ENCODE measurements at places on chromosomes 11 and 22.

DNA sequence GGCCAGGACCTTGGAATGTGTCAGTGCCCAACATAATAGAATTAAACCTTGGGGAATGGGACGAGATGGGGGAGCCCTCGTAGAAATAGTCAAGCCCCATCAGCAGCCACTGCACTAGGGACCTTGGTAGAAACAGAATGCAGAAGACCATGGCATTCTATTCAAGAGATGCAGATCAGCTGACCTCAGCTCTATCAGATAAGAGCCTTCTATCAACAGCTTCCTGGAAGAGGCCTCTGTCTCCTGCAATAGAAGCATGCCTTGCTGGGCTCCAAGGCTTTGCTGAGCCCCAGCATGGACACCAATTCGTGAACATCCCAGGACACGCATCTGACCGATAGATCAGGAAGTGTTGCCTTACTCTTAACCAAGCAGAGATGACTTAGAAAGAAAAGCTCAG, 27.5 kb upstream of the FLI1 start:
- no peak for DNase-seq

- no peak for DNase-seq
Measured at GRCh38 chr11:9827708-9828107, 163.8 kb downstream of the SWAP70 start.

- DNase-seq: no peak
Measured at GRCh38 chr11:133982151-133982550, 25.4 kb upstream of the IGSF9B start.

DNA sequence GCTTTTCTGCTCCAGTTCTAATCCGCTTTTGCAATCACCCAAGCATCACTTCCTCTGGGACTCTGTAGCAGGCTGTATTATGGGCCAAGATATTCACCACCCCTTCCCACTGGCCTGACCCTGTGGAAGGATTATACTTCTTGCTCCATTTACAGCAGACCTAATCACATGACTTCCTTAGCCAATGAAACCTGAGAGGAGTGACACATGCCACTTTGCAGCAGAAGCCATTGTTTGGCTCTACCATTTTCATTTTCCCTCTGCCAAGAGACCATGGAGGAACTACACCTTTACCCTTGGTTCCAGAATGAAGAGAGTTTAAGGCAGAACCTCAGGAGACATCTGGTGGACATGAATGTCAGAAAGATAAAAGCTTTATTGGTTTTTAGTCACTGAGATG, 134.9 kb upstream of the HSD17B12 start:
- DNase-seq: no peak

DNA sequence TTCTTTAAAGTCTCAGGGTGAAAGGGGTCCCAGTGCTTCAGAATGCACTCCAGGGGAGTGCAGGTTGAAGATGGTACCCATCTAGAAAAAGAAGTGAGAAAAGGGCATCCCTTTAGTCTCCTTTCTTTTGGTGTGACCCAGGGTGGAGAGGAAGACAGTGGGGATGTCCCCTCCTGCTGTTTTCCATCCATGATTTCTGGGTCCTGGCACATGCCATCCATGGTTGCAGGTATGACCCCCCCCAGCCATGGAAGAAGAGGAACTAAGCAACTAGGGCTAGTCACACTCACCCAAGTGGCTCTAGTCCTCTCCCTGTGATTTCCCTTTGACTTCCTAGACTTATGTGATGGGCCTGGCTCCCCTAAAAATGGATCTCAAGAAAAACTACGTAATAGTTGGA, 15.9 kb upstream of the EI24 start:
- DNase-seq: no peak

DNA sequence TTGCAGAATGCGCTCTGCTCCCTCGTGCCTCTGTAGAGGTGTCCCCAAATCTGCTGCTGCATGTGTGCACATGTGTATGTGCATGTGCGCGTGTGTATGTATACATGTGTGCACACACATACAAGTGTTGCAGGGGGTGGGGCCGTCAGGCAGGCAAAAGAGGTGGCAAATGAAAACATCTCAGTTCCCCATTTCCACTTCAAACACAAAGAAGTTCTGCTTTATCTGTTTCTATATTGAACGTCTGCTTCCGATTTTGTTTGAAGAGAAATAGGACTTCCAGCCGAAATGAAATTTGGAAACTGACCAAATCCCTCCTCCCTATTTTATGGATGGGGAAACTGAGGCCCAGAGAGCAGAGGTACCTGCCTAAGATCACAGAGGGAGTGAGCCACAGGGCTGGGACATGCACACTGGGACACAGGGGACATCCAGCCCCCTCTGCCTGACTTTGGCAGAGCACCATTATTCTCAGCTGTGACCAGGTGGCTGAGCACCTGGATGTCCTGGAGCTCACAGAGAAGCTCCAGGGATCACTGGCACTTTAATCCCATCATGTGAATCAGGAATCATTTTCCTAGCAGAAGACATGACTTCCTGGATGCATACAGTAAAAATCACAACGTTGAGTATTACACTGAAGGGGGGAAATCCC, 41.2 kb upstream of the ALX4 start:
- no peak for DNase-seq

DNA sequence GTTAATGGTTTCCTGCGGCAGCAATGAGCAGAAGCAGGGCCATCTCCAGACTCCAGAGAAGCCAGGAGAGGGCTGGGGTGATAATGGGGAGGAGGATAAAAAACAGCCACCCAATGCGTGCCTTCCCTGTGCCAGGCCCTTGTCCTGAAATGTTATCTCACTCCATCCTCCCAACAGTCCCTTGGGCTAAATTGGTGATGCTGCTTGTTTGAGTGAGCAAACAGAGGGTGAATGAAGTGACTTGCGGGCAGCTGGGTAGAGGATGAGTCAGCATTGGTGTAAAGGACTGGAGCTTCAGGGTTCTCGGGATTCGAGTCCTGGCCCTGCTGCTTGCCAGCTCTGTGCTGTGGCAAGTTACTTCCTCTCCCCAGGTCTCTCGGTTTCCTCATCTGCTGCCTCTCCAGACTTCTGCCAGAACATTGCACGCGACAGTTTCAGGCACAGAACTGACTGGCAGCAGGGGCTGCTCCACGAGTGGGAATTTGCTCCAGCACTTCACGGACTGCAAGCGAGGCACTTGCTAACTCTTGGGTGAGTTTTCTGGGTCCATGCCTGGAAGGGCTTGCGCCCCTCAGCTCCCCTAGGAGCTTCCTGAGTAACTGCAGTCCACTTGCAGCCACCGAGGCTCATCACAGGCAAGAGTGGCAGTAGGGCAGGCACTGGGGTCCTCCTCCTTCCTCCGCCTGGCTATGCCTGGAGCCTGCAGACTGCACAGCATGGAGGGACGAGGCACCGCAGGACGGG, at the start of gene P2RY6:
Gene P2RY6, plus strand, starts transcription at position 403 of the 744 bp plus-strand sequence. CDS start 24,181 bp downstream, outside the sequence.
- DNase-seq: peak; percentile 61

DNA sequence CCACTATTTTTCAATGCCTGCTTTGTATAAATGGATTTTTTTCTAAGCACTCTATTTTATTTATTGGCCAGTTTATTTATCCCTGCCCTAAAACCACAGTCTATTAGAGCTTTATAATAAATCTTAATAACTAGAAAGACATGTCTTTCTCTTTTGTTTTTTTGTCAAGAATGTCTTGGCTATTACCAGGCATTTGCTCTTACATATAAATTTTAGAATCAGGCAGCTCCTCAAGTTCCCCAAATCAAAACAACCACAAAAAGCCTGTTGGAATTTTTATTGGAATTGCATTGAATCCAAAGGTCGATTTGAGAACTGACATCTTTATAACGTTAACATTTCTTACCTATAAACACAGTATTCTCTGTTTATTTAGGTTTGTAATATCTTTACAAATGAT, 85.8 kb upstream of the SC5D start:
- no peak for DNase-seq

DNA sequence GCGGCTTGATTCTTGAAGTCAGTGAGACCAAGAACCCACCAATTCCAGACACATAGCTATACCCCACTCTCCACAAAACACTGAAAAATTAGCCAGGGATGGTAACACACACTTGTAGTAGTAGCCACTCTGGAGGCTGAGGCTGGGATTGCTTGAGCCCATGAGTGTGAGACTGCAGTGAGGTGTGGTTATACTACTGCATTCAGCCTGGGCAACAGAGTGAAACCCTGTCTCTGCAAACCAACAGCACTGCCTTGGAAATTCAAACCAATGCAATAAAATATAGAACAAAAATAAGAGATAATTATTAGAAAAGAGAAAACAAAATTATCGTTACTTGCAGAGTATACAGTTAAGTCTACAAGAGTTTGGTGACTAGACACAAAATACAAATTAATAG, 20.2 kb upstream of the PRDM10 start:
- no peak for DNase-seq

GRCh38 chr11:30595934-30596333, 9.8 kb upstream of the MPPED2 start:
- DNase-seq: no peak

DNA sequence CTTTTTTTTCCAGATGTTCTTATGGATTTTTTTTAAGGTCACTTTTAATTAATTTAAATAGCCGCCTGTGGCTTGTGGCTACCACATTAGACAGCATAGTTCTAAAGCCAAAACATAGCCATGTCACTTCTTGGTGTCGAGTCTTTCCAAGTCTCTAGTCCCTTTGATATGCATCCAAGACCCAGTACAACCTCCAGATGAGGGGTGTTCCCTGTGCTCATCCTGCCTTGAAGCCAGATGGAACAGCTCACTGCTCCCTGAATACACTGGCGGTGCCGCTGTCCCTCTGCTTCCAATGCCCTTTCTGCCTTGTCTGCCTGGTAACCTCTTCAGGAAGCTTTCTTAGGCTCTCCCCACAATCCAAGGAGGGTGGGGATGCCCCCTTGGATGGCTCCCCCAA, 338.0 kb downstream of the TENM4 start:
- no peak for DNase-seq

- no peak for DNase-seq
Measured at GRCh38 chr11:13859892-13860291, 102.6 kb upstream of the SPON1 start.

- DNase-seq: peak; percentile 87
Measured at GRCh38 chr11:5624489-5625279, at the start of gene TRIM34. Gene TRIM34, plus strand, starts transcription at chr11:5625001. Its CDS starts 7,331 bp downstream, at chr11:5632332.

DNA sequence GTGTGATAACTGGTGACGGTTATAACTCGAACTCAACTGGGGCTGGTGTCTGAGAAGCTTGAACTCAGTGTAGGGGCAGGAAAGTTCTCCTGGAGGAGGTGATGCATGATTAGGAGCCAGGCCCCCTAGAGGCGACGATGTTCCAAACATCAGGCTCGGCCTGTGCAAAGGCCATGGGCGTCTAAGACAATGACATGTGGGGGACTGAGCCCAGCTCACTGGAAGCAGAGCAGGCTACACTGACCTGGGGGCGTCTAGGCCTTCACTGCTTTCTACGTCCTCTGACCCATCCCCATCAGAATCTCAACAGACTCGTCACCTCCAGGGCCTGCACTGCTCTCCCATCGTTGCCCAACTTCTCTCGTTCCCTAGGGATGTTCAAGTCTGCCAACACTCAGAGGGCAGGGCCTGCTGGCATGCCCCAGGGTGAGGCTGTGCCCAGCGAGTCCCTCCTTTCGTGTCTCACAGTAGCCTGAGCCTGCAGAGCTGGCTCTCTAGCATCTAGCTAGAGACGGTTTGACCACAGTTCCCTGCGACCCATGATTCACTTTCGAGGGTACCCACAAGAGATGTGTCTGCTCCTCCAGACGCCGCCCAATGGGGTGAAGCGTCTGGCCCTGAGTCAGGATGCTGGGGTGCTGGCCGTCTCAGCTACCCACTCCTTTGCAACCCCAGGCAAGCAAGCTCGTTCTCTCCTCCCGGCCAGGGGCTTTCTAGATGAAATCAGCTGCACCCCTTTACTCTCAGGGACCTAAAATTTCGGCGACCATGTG, 1.1 kb upstream of the ATG16L2 start:
- peak; percentile 67 for DNase-seq

GRCh38 chr22:46531581-46532175, 5.7 kb downstream of the CELSR1 start:
- no peak for DNase-seq

DNA sequence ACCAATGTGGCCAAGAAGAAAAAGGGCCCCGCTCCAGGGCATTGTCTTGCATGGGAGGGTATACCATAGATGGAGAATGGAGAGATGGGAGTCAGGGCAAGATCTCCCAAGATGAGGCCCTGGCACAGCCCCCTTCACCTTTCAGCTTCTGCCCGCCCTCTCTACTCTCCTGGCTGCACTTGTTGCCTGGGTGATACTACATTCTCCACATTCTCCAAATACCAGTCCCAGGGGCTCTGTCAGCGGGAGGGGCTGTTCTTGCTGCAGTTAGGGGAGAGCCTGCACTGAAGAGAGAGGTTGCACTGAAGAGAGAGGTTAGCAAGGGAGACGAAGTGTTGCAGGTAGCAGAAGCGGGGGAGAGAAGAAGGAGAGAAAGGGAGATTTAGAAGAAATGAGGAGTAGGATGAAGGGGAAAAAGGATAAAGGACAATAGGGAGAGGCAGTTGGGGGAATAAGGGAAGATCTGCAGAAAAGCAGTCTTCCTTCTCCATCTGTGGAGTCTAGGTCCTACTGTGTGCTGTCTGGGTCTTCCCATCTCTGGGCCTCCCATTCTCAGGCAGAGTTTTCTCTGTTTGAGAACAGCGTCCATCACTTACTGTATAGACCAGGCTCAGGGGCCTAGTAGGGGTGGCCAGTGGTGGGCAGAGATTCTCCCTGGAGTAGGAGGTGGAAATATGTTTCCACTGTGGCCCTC, 8.0 kb downstream of the PHLDB1 start:
- no peak for DNase-seq

DNA sequence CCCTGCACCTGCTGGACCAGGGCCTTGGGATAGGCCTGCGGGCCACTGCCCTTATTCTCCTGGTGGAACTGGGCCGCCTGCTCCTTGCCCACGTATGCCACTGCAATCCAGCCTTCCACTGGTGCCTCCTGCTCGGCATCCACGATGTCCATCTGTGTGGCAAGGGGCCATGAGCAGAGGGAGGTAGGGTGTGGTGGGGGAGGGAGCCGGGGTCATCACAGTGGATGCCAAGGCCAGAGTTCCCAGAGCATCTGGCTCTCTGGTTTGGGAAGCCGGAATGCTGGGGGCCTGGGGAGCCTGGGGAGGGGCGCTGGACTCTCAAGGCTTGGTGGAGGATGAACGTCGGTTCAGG, 627 bp downstream of the RNF215 start:
- no peak for DNase-seq

GRCh38 chr22:50115693-50116092, 25.9 kb downstream of the MOV10L1 start:
- DNase-seq: no peak

DNA sequence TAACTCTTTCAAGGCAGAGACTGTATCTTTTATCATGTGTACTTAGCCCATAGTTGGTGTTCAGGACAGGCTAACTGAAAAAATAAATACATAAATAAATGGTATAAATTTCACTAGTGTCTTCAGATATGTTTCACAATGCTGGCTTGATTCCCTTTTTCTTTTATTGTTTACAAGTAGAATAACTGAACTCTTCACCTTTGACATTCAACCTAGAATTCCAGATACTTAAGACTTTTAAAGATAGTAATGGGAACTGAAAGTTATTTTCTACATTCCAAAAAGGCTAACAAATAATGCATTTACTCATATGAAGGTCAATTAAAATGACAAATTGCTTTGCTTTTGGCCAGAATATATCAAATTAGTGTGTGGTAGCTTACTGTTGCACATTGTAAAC, 411.3 kb upstream of the TENM4 start:
- no peak for DNase-seq

- DNase-seq: no peak
Measured at GRCh38 chr22:32423664-32424063, 11.6 kb upstream of the RTCB start.

- no peak for DNase-seq
Measured at GRCh38 chr22:28105413-28105812, 186.4 kb upstream of the PITPNB start.

- no peak for DNase-seq
Measured at GRCh38 chr11:123098990-123099389, 37.1 kb upstream of the HSPA8 start.
